Astrocyte (in vitro differentiated cells and primary cell): ENCODE measurements at places on chromosomes 2 and 18.

GRCh38 chr2:223797811-223798721, 39.3 kb downstream of the AP1S3 start:
- H3K36me3 ChIP-seq = no peaks in the 10 kb centered on the region
- H3K27ac ChIP-seq = peak overlapping the region; percentile 88
- H3K4me1 ChIP-seq = peaks cover 34% of the 10 kb centered on the region
- peak; percentile 72 for DNase-seq
- H3K27me3 ChIP-seq = no peaks in the 10 kb centered on the region

DNA sequence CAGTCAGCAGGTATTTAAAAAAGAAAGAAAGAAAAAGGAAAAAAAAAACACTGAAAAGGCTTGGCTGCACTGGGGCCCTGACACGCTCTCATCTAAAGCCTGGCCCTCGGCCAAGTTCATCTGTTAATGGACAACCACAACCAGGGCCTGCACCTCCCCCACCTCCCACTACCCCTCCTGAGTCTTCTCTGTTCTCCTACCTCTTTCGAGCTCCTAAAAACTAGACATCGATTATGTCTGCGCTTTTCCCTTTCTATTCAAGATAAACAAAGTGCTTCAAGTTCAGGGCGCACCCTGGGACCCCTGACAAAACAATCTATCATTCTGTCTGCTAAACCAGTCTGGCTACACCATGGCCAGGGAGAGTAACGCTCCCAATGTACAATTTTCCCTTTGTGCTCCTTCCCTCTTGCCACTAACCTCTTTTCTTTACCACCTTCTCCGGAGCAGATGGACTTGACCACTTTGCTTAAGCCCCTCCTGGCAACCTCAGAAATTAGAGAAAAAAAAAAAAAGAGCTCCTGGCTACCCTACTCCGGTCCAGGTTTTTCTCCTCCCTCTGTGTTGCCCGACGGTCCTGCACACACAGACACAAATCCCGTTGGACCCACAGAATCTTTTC, 22.7 kb downstream of the BCL11A start:
- DNase-seq = peak; percentile 51
- H3K4me3 ChIP-seq = peak overlapping the region; percentile 7
- no peaks in the 10 kb centered on the region for H3K36me3 ChIP-seq
- H3K4me1 ChIP-seq = peaks cover 19% of the 10 kb centered on the region
- no peak overlapping the region for H3K27ac ChIP-seq

DNA sequence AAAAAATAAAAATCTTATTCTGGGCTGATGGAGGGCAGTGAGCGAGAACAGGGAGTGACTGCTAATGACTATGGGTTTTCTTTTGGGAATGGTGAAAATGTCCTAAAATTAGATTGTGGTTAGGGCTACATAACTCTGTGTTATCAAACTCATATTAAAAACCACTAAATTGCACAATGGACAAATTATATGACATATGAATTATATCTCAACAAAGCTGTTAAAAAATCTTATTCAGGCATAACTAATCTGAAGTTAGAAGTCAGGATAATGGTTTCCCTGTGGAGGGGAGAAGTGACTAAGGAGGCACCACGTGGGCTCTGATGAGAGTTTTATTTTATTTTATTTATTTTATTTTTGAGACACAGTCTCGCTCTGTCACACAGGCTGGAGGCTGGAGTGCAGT, 32.1 kb upstream of the DPP4 start:
- H3K27me3 ChIP-seq = peaks cover 3% of the 10 kb centered on the region
- H3K4me3 ChIP-seq = no peak overlapping the region
- H3K27ac ChIP-seq = no peak overlapping the region
- no peaks in the 10 kb centered on the region for H3K4me1 ChIP-seq

- no peaks in the 10 kb centered on the region for H3K27me3 ChIP-seq
- peak; percentile 64 for DNase-seq
- no peaks in the 10 kb centered on the region for H3K36me3 ChIP-seq
- H3K27ac ChIP-seq = no peak overlapping the region
- H3K4me3 ChIP-seq = no peak overlapping the region
Measured at GRCh38 chr2:204950695-204951346, 405.5 kb downstream of the PARD3B start.

DNA sequence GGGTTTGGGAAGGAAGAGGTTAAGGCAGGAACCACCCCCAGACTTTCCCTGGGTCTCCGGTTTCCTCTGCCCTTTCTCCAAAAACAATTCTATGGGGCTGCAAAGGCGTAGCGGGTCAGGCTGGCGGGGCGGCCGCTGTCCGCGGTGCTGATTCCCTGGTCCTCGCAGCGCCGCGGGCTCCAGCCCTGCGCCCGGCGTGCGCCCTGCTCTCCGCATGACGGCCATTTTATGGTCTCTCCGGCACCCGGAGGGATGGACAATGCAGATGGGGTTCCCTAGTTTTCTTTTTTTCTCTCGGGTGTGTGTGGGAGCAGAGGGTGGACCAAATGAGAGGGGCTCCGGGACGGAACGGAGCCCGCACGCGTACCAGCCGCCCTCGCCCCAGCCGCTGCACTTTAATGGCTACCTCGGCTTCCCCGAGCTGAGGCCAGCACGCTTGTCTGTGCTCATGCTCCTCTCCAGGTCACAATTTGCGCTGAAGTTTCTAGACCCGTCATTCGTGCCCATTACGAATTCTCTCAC, 1.6 kb downstream of the ST8SIA3 start:
- H3K27me3 ChIP-seq = peaks cover 25% of the 10 kb centered on the region
- H3K36me3 ChIP-seq = no peaks in the 10 kb centered on the region
- no peak overlapping the region for H3K27ac ChIP-seq
- H3K4me1 ChIP-seq = no peaks in the 10 kb centered on the region

GRCh38 chr2:130327703-130328527, 14.8 kb upstream of the IMP4 start:
- H3K27me3 ChIP-seq = peaks cover 8% of the 10 kb centered on the region
- H3K36me3 ChIP-seq = no peaks in the 10 kb centered on the region
- no peak overlapping the region for H3K27ac ChIP-seq
- no peak overlapping the region for H3K4me3 ChIP-seq

GRCh38 chr2:14536976-14537375, 95.5 kb upstream of the LRATD1 start:
- H3K4me3 ChIP-seq = no peak overlapping the region
- no peaks in the 10 kb centered on the region for H3K4me1 ChIP-seq
- H3K36me3 ChIP-seq = no peaks in the 10 kb centered on the region
- H3K27ac ChIP-seq = no peak overlapping the region
- DNase-seq = no peak

- peaks cover 20% of the 10 kb centered on the region for H3K4me1 ChIP-seq
- DNase-seq = no peak
- H3K4me3 ChIP-seq = no peak overlapping the region
- H3K27ac ChIP-seq = no peak overlapping the region
- H3K27me3 ChIP-seq = no peaks in the 10 kb centered on the region
Measured at GRCh38 chr18:13440277-13441248, 222.0 kb downstream of the LDLRAD4 start.

DNA sequence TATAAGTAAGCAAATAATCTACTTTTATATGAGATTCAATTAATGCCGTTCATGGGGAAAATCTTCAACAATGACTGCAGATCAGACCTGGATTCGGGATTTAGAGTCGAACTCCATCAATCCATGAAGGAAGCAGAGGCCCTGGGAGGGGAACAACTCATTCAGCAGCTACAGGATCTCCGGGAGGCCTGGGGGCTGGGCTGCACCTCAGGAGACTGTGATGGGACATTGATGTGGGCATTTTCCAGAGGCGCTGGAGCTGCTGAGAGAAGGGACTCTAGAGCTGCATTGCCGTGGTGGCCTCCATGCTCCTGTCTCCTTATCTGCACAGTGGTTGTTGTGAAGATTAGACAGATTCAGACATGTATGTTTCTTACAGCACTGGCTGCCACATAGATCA, 76.9 kb downstream of the MYT1L start:
- no peak overlapping the region for H3K27ac ChIP-seq
- H3K36me3 ChIP-seq = no peaks in the 10 kb centered on the region
- DNase-seq = no peak
- H3K4me3 ChIP-seq = no peak overlapping the region
- no peaks in the 10 kb centered on the region for H3K4me1 ChIP-seq
- H3K27me3 ChIP-seq = no peaks in the 10 kb centered on the region

GRCh38 chr2:215750763-215751162, 262.6 kb downstream of the MREG start:
- no peak for DNase-seq
- H3K27ac ChIP-seq = peak overlapping the region; percentile 83
- no peaks in the 10 kb centered on the region for H3K36me3 ChIP-seq
- no peaks in the 10 kb centered on the region for H3K27me3 ChIP-seq
- H3K4me1 ChIP-seq = peaks cover 38% of the 10 kb centered on the region

GRCh38 chr2:12716032-12716281, 779 bp upstream of the TRIB2 start:
- no peaks in the 10 kb centered on the region for H3K27me3 ChIP-seq
- H3K4me1 ChIP-seq = peaks cover 33% of the 10 kb centered on the region
- H3K4me3 ChIP-seq = peak overlapping the region; percentile 74
